Naive thymus-derived CD8-positive, alpha-beta T cell (primary cell): ENCODE measurements at places on chromosomes 5 and 9.

GRCh38 chr5:177472460-177473442 lies 683 bp downstream of the DBN1 start:
- H3K27me3 ChIP-seq: no peaks in the 10 kb centered on the region
- H3K4me1 ChIP-seq: peaks cover 35% of the 10 kb centered on the region
- H3K27ac ChIP-seq: peak overlapping the region; percentile 60
- DNase-seq: peak; percentile 59

DNA sequence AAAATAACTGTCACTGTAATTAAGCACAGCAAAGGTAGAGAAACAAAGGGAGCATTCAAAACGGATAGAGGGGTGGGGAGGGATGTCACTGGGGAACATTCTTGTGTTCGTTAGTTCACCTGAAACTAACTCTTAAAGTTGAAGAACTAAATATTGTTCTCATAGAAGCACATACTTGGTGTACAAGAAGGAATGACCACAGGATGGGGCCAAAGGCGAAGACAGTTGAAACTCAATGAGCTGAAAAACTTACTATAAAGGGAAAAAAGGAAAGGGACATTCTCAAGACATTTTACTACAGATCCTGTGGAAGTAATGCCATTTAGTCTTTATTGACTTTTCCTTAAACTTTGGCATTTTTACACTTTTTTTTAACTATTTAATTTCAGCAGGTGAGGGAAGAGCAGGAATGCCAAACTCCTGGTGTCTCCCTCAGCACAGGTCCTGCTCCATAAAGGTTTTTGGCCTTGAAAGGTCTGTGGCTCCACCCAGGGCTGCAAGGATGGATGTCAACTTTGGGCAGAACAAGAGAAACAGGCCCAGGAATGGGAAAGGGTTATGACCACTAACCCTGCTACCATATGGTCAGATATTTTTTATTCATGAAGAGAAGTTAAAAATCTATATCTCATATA lies 197.6 kb upstream of the RASA1 start:
- peaks cover 25% of the 10 kb centered on the region for H3K4me1 ChIP-seq
- H3K27ac ChIP-seq: no peak overlapping the region
- no peak for DNase-seq
- H3K36me3 ChIP-seq: no peaks in the 10 kb centered on the region
- no peaks in the 10 kb centered on the region for H3K27me3 ChIP-seq
- no peak overlapping the region for H3K4me3 ChIP-seq

DNA sequence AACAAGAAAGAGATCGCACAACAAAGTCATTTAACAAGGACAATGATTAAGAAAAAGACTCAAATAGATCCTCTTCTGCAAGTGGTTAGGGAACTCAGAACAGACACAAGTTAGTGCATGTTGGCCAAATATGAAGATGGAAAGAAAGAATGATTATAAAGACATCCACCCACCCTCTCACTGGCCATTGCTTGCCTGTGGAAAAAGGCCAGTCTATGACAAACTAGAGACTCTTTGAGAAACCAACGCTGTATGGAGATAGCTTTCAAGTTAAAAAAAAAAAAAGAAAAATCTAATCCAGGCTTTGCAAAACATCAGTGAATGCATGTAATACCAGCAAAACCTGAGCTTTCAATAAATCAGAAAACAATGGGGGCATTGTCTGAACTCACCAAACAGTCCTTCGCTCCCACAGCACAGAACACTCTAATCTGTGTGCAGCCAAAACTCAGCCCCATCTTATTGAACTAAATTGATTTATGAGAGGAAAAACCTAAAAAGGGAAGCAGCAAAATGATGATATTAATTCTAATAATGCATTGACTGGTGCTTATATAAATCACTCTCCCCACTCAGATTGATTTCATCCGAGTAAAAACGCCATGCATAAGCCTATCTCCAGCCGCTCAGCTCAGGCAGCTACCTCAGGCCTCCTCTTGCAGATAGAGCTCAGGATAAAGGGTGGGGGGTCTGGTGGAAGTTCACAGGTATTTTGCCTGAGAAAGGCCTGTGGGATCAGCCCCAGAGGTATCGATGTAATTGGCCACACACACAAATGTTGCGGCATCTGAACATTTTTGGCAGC lies 547.1 kb downstream of the CCDC171 start:
- no peak for DNase-seq
- no peaks in the 10 kb centered on the region for H3K4me1 ChIP-seq
- no peaks in the 10 kb centered on the region for H3K36me3 ChIP-seq
- no peaks in the 10 kb centered on the region for H3K27me3 ChIP-seq
- no peak overlapping the region for H3K4me3 ChIP-seq

DNA sequence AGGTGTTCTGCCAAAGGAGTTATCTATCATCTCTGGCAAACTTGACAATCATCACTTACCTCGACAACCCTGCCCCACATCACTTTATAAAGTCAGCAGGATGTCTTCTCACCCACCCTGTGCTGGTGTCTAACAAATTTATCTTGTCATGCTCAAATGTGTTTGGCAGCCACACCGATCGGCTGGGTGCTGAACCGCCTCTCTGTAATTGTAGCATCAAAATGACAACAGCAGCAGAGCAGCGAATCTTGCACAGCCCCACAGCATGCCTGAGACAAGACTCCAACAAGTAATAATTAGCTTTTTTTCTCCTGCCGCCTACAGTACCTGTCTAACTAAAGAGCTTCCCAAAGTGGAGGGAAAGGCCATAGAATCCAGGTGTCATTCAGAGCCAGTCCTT lies 176.2 kb downstream of the NR3C1 start:
- H3K36me3 ChIP-seq: peaks cover 15% of the 10 kb centered on the region
- H3K27me3 ChIP-seq: no peaks in the 10 kb centered on the region
- no peak for DNase-seq
- peaks cover 43% of the 10 kb centered on the region for H3K4me1 ChIP-seq
- H3K4me3 ChIP-seq: no peak overlapping the region

DNA sequence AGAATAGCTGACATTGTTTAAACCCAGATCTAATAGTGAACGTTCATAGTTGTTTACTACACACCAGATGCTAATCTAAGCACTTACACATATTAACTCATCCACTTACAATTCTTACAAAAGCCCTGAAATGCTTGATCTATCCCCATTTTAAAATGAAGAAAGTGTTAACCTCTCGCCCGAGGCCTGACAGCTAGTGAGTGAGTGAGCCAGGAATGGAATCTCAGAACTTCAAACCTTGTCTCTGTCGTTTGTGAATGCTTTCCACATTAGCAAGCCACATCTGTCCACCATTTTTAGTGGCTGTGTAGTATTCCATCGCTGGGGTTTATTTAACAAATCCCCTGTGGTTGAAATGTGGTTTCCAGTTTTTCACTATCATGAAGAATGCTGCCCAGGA lies 24.9 kb upstream of the NEURL1B start:
- H3K4me3 ChIP-seq: no peak overlapping the region
- H3K27me3 ChIP-seq: no peaks in the 10 kb centered on the region
- H3K27ac ChIP-seq: no peak overlapping the region
- no peak for DNase-seq
- H3K36me3 ChIP-seq: no peaks in the 10 kb centered on the region
- H3K4me1 ChIP-seq: peaks cover 6% of the 10 kb centered on the region

- H3K36me3 ChIP-seq: no peaks in the 10 kb centered on the region
- no peaks in the 10 kb centered on the region for H3K27me3 ChIP-seq
- H3K27ac ChIP-seq: no peak overlapping the region
- peaks cover 2% of the 10 kb centered on the region for H3K4me1 ChIP-seq
Measured at GRCh38 chr5:168076561-168076991, 214.9 kb upstream of the WWC1 start.

DNA sequence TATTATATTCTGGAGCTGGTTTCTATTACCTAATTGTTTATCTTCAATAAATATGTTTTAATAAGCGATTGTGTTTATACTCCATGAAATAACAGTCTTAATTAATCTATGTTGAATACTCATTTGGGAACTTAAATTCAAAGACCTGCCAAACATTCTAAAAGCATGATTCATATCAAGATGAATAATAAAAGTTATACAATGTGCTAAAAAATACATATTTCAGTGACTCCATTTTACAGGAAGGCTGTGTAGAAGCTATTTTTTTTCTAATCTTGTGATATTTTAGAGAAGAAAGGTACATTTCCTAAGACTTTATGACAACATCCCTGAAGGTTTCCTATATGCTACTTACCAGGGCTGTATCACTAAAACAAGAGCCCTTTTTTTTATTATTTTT lies 417.9 kb downstream of the NFIB start:
- H3K36me3 ChIP-seq: no peaks in the 10 kb centered on the region
- no peaks in the 10 kb centered on the region for H3K27me3 ChIP-seq
- no peak overlapping the region for H3K4me3 ChIP-seq
- H3K4me1 ChIP-seq: no peaks in the 10 kb centered on the region
- no peak for DNase-seq

GRCh38 chr9:80004714-80005113 lies 432.9 kb downstream of the TLE4 start:
- no peaks in the 10 kb centered on the region for H3K4me1 ChIP-seq
- H3K36me3 ChIP-seq: no peaks in the 10 kb centered on the region
- H3K27me3 ChIP-seq: no peaks in the 10 kb centered on the region
- no peak for DNase-seq
- no peak overlapping the region for H3K27ac ChIP-seq

DNA sequence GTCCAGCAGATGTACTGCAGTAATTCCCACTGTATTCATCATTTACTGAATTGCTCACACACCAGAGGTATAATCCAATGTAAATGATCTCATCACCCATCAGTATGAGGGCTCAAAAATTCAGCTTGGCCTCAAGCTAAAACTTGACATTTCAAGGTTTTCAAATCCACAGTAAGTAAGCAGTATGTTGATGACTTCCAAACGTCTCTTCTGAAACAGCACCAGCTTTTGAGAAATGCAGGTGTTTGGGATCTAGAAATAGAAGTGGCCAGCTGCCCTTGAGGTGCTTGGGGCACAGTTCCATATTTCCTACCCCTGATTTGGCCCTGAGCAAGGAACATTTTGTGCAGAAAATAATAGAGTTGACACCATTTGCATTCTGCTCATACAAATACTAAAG lies 388.0 kb upstream of the TUSC1 start:
- no peaks in the 10 kb centered on the region for H3K36me3 ChIP-seq
- H3K27me3 ChIP-seq: no peaks in the 10 kb centered on the region
- H3K4me3 ChIP-seq: no peak overlapping the region
- H3K4me1 ChIP-seq: no peaks in the 10 kb centered on the region
- no peak overlapping the region for H3K27ac ChIP-seq
